Smooth muscle cell of the umbilical artery (primary cell): ENCODE measurements at places on chromosomes 16 and 17. TPM values are rescaled to one million over a fixed set of nuclear protein-coding genes. Genes with fewer than 3 reads are reported as not detected.

The RECQL5 gene
- 16.0 and 19.9 TPM in 2 replicates for total RNA-seq

The SLFN12L gene
- total RNA-seq = under 0.01 TPM in 1 of 2 replicates, not detected in the other

The FBXL16 gene
- 0.28 and 0.59 TPM in 2 replicates for total RNA-seq

The NOS2 gene
- not detected in 2 replicates for total RNA-seq

The AURKB gene
- total RNA-seq = 1.5 and 16.7 TPM in 2 replicates

The CYGB gene
- 5.9 and 7.1 TPM in 2 replicates for total RNA-seq

The RHBDF1 gene
- 24.6 and 49.9 TPM in 2 replicates for total RNA-seq

The MYCBPAP gene
- total RNA-seq = 0.59 and 0.74 TPM in 2 replicates

The UTP18 gene
- total RNA-seq = 33.6 and 42.7 TPM in 2 replicates

The CNEP1R1 gene
- 30.3 and 33.2 TPM in 2 replicates for total RNA-seq

The HP gene
- not detected in 2 replicates for total RNA-seq

The LGALS9B gene
- not detected in 2 replicates for total RNA-seq

The ACD gene
- total RNA-seq = 11.3 and 15.8 TPM in 2 replicates

The GPRC5C gene
- 0.09 and 0.89 TPM in 2 replicates for total RNA-seq

The YPEL2 gene
- 10.0 and 19.0 TPM in 2 replicates for total RNA-seq

The SEPTIN1 gene
- 0.37 and 0.59 TPM in 2 replicates for total RNA-seq

The HS3ST4 gene
- not detected in 2 replicates for total RNA-seq

The G6PC1 gene
- total RNA-seq = not detected in 2 replicates

The PIPOX gene
- total RNA-seq = 1.5 and 1.7 TPM in 2 replicates

The SALL1 gene
- 0.09 and 0.59 TPM in 2 replicates for total RNA-seq

The LLGL2 gene
- 0.74 and 1.2 TPM in 2 replicates for total RNA-seq

The SCARF1 gene
- 0.32 and 0.59 TPM in 2 replicates for total RNA-seq

The CRISPLD2 gene
- total RNA-seq = 47.8 and 487 TPM in 2 replicates

The AHSP gene
- not detected in 2 replicates for total RNA-seq

The NLE1 gene
- total RNA-seq = 22.6 and 24.8 TPM in 2 replicates

The UBTF gene
- total RNA-seq = 34.1 and 41.9 TPM in 2 replicates

The RUNDC3A gene
- 0.09 and 0.59 TPM in 2 replicates for total RNA-seq

The TMIGD1 gene
- total RNA-seq = not detected in 2 replicates

The CCL3 gene
- total RNA-seq = not detected in 2 replicates

The GRB7 gene
- total RNA-seq = not detected in 2 replicates

The MED13 gene
- 38.3 and 50.1 TPM in 2 replicates for total RNA-seq

The C16orf54 gene
- total RNA-seq = not detected in 2 replicates

The NTN3 gene
- 0.59 and 1.9 TPM in 2 replicates for total RNA-seq

The PPP1R1B gene
- total RNA-seq = not detected in 2 replicates

The NPIPA2 gene
- 0.59 TPM in 1 of 2 replicates, not detected in the other for total RNA-seq

The ZNF469 gene
- 9.8 and 21.3 TPM in 2 replicates for total RNA-seq

The SAMD14 gene
- total RNA-seq = 5.3 and 6.6 TPM in 2 replicates

The CDH5 gene
- total RNA-seq = 0.42 and 0.59 TPM in 2 replicates

The CLEC10A gene
- total RNA-seq = not detected in 2 replicates

The SLC16A6 gene
- total RNA-seq = 0.30 and 0.42 TPM in 2 replicates

The CTRB1 gene
- not detected in 2 replicates for total RNA-seq

The SRR gene
- 12.7 and 17.8 TPM in 2 replicates for total RNA-seq

The HAP1 gene
- total RNA-seq = 0.18 TPM in 1 of 2 replicates, not detected in the other

The KIF2B gene
- total RNA-seq = not detected in 2 replicates

The FNDC8 gene
- total RNA-seq = not detected in 2 replicates

The NACA2 gene
- not detected in 2 replicates for total RNA-seq

The POLDIP2 gene
- total RNA-seq = 61.2 and 74.0 TPM in 2 replicates

The MYO15A gene
- 1.2 and 1.3 TPM in 2 replicates for total RNA-seq

The GPR142 gene
- not detected in 2 replicates for total RNA-seq

The SOX15 gene
- 0.30 and 0.32 TPM in 2 replicates for total RNA-seq

The TNP2 gene
- total RNA-seq = not detected in 2 replicates

The UNC119 gene
- 26.7 and 31.0 TPM in 2 replicates for total RNA-seq

The USP6 gene
- total RNA-seq = under 0.01 and 0.05 TPM in 2 replicates

The MARVELD3 gene
- not detected in 2 replicates for total RNA-seq

The APOH gene
- not detected in 2 replicates for total RNA-seq

The KRTAP9-8 gene
- not detected in 2 replicates for total RNA-seq
